Activated T-helper 9 cell treated with anti-CD3 and anti-CD28 coated beads, Interleukin-2, amount 50 U/mL, for 16 hours (primary cell): ENCODE measurements at places on chromosomes 7 and 10.

DNA sequence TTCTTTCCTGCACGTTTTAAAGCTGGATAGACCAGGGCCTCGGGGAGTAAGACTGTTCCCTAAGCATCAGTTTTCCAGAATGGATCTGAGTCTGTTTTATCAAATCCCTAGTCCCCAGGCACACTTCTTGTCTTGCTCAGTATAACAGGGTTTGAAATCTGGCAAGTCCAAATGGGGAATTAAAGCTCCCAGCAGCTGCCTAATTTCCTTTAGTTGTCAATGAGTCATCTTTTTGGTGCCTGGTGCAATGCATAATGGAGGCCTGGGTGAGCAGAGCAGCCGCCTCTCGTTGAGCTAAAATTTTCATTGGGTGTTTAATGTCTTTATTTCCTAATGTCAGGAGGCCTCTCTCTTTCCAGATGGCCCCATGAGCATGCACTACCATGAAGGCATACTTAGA is 87.9 kb downstream of the STRA8 start:
- no peak for DNase-seq

DNA sequence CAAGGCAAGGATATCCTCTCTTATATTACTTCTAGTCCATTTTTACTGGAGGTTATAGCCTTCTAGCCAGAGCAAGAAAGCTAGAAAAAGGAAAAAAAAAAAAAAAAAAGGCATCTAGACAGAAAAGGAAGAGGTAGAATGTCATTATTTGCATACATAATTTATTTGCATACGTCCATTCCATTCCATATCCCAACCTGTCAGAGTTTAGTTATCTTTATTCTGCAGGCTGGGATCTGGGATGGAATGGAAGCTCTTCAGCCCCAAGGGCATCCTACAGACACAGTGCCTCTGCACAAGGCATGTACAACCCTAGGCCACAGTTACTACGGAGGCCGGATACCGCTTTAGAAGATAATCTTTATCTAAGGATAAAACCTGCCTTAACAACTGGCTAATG is 9.6 kb downstream of the CH25H start:
- no peak for DNase-seq

- DNase-seq = no peak
These were observed 192.2 kb downstream of the CUX1 start for GRCh38 chr7:102009628-102010027.

DNA sequence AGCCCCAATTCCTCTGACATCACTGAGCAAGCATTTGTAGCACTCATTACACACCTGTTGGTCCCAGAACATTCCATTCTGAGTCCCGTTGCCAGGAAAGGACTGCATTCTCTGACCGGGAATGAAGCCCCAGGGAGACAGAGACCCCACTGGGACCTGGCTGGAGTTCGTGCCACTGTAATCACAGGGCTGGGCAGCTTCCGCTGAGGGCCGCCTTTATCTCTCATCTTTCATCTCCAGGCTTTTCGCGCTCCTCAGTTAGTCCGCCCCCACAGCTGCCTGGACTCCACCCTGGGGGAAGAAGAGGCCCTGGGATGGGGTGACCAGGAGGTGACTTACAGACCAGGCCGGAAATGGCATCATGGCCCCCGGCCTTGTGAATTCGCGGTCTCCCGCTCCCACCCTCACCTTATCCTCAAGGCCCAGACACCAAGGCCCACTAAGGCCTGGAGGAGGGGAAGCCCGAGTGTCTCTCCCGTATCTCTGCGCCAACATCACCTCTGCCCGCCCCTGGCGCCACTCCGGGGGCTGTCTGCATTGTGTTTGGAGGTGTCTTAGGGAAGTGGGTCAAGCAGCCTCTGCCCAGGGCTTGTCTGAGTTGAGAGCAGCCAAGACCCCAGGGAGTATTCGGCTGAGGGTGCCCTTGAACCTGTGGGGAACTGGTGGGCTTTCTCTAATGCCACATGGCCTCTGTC is 75.4 kb downstream of the PROSER2 start:
- DNase-seq = no peak

- no peak for DNase-seq
These were observed 395.7 kb upstream of the NRG3 start for GRCh38 chr10:81479316-81479715.

DNA sequence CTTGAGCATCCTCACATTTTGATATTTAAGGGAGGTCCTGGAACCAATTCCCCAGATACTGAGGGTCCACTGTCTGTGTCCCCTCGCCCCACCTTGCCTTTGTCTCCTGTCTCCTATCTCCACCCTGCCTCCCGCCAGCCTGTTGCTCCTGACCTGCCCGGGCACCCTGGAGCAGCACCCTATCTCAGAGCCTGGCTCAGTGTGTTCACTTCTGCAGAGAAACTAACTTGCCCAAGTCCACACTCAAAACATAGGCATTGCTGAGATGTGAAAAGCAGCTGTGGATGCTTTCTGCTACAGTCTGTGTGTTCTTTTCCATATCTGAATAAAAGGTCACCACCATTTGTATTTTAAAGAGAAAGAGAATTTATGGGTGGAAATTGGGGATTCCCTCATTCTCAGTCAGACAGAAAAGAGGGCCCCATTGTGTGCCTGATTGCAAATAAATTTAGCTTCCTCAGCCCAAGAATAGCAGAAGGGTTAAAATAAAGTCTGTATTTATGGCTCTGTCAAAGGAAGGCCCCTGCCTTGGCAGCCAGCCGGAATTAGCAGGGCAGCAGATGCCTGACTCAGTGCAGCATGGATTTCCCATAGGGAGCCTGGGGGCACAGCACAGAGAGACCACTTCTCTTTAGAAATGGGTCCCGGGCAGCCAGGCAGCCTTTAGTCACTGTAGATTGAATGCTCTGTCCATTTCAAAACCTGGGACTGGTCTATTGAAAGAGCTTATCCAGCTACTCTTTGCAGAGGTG is 161.3 kb downstream of the EGFR start:
- DNase-seq = no peak

GRCh38 chr7:24595671-24596418 is 22.6 kb downstream of the PALS2 start:
- no peak for DNase-seq

DNA sequence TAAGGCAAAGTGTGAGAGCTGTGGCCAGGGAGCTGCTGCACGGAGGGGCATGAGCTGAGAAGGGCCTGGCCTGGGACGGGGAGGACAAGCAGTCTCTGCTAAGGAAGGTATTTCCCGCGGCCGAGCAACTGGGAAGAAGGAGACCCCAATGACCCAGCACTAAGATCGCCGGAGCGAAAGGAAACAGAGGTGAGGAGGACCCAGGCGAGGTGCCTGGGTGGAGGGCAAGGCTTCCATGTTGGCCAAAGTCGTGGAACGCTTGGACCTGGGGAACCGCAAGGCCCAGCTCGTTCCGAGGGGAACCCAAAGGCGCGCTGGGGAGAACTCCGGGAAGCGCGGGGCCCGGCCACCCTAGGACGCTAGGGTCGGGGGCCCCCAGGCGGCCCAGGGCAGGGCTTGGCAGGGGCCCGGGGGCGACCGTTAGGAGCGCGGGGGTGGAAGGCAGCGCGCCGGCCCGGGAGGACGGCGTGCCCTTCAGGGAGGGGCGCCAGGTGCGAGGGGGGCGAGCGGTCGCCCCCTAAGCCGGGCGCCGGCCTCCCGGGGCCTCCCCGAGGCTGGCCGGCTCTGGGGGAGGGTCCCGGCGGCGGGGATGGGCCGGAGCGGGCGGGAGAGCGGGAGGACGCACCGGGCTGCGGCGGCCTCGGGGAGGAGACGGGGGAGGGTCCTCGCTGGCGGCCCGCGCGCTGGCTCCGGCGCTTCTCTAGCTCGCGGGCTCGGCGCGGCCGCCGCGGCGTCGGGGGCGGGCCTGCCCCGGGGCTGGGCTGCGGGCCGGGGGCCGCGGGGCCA is 545 bp downstream of the GIGYF1 start:
- DNase-seq = no peak

GRCh38 chr10:82463614-82464013 is 588.6 kb downstream of the NRG3 start:
- DNase-seq = no peak

- DNase-seq = no peak
These were observed 134.5 kb downstream of the PPP1R3A start for GRCh38 chr7:113784316-113784715.

DNA sequence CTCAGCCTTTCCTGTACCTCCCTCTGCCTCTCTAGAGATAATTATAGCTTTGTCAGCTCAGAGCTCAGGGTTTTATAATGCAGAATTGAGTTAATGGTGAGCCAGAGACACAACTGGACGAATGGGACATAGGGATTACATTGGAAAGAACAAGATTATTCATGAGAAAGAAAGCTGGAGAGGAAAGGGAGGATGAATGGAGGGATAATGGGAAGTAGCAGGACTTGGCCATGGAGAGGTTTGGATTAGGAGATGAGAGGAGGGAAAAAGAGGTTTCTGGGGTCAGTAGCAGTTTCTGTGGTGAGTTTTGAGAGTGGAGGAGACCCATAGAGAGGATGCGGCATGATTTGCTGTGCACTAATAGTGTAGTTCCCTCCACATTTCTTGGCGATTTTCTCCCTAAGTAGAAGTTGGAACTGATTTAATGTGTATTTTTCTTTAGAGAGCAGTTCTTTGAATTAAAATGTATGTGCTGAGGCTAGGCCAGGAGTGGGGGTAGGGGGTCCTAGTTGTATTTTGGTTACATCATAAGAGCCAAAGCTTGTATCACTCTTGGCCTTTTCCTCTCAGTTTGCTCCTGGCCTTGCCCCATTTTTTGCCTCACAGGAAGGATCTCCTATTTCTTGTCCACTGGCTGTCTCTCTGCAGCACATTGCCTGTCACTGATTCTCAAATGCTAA is 107.4 kb downstream of the MKX start:
- DNase-seq = no peak

DNA sequence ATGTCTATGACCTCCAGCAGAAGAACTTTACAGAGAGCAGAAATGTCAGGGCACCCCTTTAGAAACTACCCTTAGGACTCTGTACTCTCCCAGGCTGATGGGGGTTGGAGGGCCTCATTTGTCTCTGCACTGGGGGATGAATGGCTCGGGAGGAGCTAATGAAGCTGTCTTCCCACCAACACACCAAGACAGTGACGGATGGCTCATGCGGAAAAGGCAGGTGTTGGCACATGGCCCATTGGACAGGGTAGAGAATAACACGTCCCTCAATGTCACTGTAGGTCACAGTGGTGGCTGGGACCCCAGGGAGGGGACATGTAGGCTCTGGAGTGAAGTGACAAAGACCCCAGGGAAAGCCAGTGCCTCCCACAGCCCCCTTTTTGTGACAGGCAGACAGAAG is 64.0 kb upstream of the PCBD1 start:
- no peak for DNase-seq

- DNase-seq = no peak
These were observed 341.6 kb upstream of the AUTS2 start for GRCh38 chr7:69256634-69257081.

- no peak for DNase-seq
These were observed 270.5 kb upstream of the MKLN1 start for GRCh38 chr7:131057015-131057793.
